ENCODE measurements at places on chromosomes 16 and 17. TPM values are rescaled to one million over a fixed set of nuclear protein-coding genes. Genes with fewer than 3 reads are reported as not detected.

The MT4 gene
- total RNA-seq: not detected

The EVI2A gene
- total RNA-seq: not detected

The CDH11 gene
- 0.52 TPM for total RNA-seq

The FAM20A gene
- total RNA-seq: not detected

The SYNGR2 gene
- total RNA-seq: 148 TPM

The NAGS gene
- total RNA-seq: 10.0 TPM

The NPB gene
- total RNA-seq: 1.2 TPM

DNA sequence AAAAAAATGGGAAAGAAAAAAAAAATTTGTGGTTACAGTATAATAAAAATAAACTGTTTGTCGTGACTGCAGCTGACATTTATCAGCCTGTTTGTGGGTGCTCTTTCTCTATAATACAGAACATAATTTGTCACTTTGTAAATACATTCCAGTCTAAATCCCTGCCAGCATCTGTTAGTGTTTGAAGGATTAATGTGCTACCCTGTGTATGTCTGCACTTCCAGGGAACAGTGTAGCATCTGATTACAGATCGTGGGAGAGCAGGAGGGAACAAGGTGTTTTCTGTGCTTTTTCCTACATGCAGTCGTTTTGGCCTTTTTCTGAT is 265.1 kb downstream of the WWOX start:
- H3K27me3 ChIP-seq: no peaks in the 10 kb centered on the region
- H3K36me3 ChIP-seq: no peaks in the 10 kb centered on the region
- no peak overlapping the region for H3K27ac ChIP-seq
- DNase-seq: no peak
- no peaks in the 10 kb centered on the region for H3K4me1 ChIP-seq

DNA sequence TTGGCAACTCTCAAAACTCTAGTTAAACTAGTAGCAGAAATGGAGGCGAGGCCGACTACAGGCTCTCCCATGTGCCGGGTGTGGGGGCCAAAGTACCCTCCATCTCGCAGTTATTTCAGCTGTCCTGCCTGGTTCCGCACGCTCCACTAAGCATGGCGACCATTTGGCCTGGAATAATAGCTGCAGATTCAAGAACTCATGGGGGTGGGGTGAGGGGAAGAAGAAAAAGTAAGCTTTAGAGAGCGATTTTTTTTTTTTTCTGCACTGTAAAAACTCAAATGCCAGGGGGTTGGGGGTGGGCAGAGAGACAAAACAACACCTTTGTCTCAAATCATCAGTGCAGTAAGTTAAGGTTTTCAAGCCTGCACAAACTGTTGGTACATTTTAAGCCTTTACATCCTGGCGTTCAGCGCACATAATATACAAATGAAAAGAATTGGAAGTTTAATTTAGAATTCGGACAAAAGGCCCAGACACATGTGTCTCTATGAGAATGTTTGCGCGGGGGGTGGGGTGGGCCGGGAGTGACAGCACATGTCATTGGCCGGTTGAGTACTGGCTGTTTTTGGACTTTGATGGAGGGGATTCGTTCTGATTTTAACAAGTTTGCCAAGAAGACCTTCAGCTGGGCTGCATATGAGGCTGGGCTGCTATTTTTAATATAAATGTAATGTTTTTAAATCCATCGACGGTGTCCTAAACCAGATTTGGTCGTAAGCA is 694.7 kb upstream of the SALL1 start:
- no peak for DNase-seq
- H3K4me1 ChIP-seq: no peaks in the 10 kb centered on the region
- H3K27me3 ChIP-seq: no peaks in the 10 kb centered on the region
- H3K27ac ChIP-seq: no peak overlapping the region

- H3K27ac ChIP-seq: no peak overlapping the region
- peaks cover 9% of the 10 kb centered on the region for H3K4me1 ChIP-seq
- no peaks in the 10 kb centered on the region for H3K27me3 ChIP-seq
- DNase-seq: no peak
Observed at GRCh38 chr17:48903401-48903800, 4.8 kb upstream of the UBE2Z start.

DNA sequence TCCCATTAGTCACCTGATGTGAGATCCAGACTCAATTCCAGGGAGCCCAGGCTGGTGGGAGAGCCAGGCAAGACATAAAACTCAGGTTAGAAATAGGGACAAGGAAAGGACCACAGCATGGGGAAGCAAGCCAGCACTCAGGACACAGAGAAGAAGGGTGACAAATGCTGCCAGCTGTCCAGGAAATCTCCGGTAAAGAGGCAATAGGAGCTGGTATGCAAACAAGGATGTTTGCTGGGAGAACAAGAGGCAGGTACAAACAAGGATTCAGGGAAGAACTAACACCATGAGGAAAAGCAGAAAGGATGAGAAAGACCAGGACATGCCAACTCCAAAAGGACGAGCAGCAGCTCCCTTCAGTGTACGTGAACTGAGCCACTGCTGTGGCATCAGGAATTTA is 10.2 kb upstream of the TXNDC11 start:
- peaks cover 29% of the 10 kb centered on the region for H3K36me3 ChIP-seq
- DNase-seq: no peak
- no peaks in the 10 kb centered on the region for H3K4me1 ChIP-seq

DNA sequence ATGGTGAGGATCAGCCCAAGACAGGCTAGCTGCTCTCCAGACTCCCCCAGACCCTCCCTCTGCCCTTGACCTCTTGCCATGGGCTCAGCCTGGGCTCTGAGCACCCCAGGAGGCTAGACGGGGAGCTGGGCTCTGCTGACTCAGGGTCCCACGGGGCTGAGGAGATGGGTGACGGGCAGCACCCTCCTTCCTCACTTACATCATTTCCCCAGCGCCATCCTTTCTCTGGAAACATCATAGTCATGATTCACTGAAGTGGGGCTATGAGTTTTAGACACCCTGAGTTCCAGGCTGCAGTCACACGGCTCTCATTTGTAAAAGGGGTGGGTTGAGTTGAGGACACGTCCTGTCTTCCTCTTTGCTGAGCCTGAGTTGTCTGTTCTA is 3.0 kb upstream of the ITGAX start:
- H3K4me1 ChIP-seq: peaks cover 14% of the 10 kb centered on the region
- DNase-seq: no peak
- no peak overlapping the region for H3K4me3 ChIP-seq

DNA sequence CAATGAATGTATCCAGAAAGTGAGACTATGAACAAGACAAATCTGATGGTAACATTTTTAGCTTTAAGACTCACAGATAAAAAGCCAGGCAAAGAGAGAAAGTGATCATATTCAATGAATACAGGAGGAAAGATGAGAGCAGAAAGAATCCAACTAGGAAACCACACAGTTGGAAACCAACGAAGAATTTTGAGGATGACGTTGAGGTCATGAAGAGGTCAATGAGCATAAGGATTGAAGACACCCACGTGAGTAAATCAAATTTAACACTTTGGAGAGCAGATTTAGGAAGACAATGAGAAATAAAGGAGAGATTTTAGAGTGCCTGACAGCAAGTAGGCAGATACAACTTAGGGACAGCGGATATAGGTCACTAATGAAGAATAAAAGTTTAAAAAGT is 948.1 kb downstream of the KCNJ2 start:
- no peaks in the 10 kb centered on the region for H3K27me3 ChIP-seq
- no peak overlapping the region for H3K27ac ChIP-seq
- no peaks in the 10 kb centered on the region for H3K4me1 ChIP-seq
- DNase-seq: no peak
- H3K4me3 ChIP-seq: no peak overlapping the region
